Ecto neural progenitor cell (in vitro differentiated cells): ENCODE measurements at places on chromosomes 12 and 14.

GRCh38 chr14:86915406-86915805 is 1077.6 kb downstream of the GALC start:
- no peak for DNase-seq

GRCh38 chr14:23538785-23539184 is 12.8 kb downstream of the ZFHX2 start:
- DNase-seq, result no peak

- DNase-seq, result no peak
Measured at GRCh38 chr12:132160016-132160415, 15.8 kb downstream of the NOC4L start.

- DNase-seq, result no peak
Measured at GRCh38 chr12:5305886-5306545, 125.9 kb upstream of the NTF3 start.
